ENCODE measurements at places on chromosomes 3 and 15.

DNA sequence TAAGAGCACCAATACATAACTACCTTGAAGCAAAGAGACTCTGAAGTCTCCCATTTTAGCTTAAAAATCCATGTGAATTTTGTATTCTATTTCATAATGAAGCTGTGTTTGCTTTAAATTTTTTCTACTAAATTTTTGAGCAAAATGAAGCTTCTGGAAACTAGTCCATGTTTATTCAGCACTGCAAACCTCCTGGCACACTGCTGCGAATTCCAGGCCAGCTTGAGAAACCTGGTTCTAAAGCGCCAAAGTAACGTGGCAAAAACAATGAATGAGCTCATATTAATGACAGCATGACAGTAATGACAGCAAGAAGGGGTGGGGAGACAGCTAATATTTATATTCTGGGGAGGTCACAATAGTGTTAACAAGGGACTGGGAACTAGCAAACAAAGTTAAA lies 25.7 kb downstream of the CEP152 start:
- DNase-seq: no peak

GRCh38 chr3:51845129-51845528 lies 16.3 kb upstream of the IQCF2 start:
- no peak for DNase-seq

GRCh38 chr3:46835054-46835453 lies 28.2 kb downstream of the MYL3 start:
- DNase-seq: no peak

DNA sequence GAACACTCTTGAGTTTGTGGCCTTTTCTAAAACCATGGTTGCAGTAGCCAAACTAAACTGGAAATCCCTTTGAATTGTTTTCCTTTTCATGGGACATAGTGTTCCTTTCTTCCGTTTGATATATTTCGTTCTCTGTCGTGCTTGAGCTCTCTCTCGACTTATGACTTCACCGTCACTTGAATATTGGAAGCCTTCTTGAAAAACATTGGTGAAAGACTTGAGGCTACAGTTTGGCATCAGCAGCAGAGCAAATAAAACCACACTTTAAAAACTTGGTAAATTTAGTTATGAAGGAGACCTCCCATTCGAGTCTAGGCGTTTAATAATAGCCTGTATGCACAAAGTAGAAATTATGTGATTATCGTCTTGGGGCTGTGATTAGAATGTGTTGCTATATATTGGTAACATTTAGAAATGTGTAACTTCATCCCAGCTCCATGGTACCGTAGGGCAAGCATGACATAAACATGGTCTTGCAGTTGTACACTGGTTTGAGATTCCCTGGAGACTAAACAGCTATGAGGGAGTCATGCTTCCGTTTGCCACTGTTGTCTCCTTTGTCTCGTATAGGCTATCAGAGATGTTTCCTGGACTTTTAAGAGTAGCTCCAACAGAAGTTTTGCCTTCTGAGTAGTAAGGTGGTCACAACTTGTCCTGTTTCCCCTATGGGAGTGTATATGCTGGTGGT lies 122.3 kb downstream of the PTPRG start:
- no peak for DNase-seq

- no peak for DNase-seq
Measured at GRCh38 chr15:70017801-70018200, 79.9 kb downstream of the TLE3 start.

- no peak for DNase-seq
Measured at GRCh38 chr3:46970391-46971091, 6.0 kb downstream of the CCDC12 start.

- DNase-seq: no peak
Measured at GRCh38 chr3:112335434-112335781, 2.5 kb downstream of the CD200 start.

- DNase-seq: peak; percentile 66
Measured at GRCh38 chr3:188712248-188712924, 459.4 kb upstream of the TPRG1 start.

DNA sequence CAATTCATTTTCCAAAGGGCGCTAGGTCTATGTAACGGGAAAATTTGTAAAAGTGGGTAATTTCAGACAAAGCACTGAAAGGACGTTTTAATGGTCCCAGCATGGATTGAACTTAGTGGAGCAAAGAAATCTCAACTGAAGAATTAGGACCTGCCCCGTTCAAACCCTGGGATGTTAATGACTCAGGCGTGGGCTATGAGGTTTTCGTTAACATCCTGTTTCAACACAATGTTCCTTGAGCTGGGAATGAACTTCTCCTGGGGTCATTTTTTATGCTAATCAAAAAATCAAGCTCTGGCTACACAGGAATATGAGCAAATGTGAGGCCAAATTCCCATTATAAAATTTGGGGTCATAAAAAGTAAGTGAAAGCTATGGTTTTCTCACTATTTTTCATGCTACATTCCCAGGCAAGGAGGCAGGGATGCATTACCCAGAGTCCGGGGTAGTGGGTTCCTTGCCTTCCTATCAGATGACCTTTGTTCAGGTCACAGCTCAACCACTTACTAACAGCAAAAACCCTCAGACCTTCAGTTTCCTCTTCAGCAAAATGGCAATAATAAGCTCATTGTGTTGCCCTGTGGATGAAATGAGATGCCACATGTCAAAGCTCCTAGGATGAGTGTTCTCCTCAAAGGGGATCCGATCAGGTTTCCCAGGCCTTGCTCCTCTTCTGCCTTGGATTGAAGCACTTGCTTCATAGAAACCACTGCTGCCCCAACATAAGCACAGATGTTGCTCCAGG lies 271.4 kb downstream of the ARRDC4 start:
- no peak for DNase-seq

GRCh38 chr3:192747746-192748145 lies 20.4 kb upstream of the FGF12 start:
- no peak for DNase-seq

GRCh38 chr3:46539443-46540005 lies 26.6 kb downstream of the LRRC2 start:
- no peak for DNase-seq
